Stimulated activated CD8-positive, alpha-beta memory T cell treated with anti-CD3 and anti-CD28 coated beads, Interleukin-4, amount 100 ng/mL, for 1 hour (primary cell): ENCODE measurements at places on chromosomes 6 and 20.

DNA sequence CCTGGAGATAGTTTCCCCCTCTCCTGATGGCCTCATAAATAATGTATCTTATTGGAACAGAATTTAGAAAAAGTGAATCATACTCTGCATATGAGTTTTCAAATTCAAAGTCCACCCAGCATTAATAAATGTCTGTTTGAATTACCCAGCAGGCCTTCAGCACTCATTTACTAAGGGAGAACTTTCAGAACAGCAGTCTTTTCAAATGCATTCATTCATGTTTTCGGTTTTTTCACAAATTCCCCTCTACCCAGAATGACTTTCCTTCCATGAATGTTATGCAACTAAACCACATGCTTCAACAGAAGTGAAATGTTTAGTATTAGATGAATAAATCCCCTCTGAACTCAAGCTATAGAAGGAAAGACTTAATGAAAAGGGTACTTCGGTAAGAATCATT, 92.4 kb downstream of the RTN4IP1 start:
- DNase-seq, result no peak

DNA sequence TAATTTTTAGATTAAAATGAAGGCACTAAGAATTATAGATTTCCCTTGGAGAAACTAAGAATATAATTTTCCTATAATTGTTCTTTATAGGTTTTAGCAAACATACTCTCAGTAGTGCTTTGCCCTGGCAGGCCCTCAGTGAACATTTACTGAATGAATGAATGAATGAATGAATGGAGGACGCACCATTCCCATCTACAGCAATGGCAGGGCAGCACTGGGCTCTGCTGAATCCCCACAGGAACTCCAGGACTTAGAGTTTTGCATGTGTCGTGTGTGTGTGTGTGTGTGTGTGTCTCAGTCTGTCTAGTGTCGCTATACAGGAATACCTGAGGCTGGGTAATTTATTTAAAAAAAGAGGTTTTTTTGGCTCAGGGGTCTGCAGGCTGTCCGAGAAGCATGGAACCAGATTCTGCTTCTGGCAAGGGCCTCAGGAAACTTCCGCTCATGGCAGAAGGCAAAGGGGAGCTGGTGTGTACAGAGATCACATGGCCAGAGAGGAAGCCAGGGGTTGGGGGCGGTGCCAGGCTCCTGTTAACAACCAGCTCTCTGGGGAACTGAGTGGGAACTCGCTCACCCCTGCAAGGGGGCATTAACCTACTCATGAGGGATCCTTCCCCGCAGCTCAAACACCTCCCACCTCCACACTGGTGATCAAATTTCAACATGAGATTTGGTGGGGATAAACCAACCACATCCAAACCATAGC, 20.1 kb downstream of the RNASET2 start:
- DNase-seq, result no peak

DNA sequence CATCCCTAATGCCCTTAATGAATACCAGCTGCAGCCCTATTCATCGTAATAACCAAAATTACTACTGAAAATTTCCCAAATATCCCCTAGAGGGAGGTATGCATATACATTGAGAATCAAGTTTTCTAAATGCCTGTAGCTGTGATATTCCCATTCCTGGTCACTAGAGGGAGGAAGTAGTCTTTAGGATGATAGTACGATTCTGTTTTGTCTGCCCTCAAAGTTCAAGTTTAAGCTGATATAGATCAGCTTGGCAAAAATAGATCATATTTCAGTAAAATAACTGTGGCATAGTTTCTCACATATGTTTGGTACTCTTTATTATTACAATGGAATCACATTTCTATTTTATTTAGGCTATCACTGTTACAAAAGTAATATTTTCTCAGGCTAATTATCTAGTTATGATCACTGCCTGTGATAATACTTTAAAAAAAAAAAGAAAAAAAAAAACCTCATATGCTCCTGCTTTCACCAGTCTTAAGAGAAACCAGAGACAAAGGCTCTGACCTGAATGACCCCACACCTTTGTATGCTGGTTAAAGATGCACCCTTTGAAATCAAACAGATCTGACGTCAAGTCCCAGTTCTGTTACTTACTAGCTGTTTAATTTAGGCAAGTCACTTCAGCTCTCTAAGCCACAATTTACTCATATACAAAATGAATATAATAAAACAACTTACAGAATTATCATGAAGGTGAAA, 11.0 kb downstream of the TSPYL1 start:
- DNase-seq, result no peak

GRCh38 chr6:125078602-125079321, 74.8 kb upstream of the TPD52L1 start:
- no peak for DNase-seq

- no peak for DNase-seq
These were observed 47.8 kb downstream of the MYH7B start for GRCh38 chr20:35003211-35004031.

- no peak for DNase-seq
These were observed 2.3 kb upstream of the SERPINB6 start for GRCh38 chr6:2973676-2974075.
